ENCODE measurements at places on chromosomes 3 and 15.

DNA sequence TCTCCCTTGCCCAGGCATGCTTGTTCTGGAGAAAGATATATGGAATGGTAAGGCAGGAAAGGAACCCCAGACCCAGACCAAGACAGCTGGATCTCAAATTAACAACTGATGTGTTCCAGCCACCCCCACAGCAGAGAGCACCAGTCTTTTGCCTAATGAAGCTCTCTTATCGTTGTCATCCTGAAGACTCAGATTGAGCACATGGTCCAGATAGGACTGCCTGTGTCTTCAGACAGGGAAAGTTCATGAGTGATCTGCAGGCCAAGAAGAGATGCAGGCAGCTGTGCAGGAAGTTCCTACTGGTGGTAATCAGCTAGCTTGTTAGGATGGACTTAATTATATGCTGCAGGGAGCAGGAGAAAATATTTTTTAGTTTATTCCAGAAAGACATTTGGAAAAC, 53.3 kb downstream of the PPP2R3A start:
- DNase-seq = no peak

DNA sequence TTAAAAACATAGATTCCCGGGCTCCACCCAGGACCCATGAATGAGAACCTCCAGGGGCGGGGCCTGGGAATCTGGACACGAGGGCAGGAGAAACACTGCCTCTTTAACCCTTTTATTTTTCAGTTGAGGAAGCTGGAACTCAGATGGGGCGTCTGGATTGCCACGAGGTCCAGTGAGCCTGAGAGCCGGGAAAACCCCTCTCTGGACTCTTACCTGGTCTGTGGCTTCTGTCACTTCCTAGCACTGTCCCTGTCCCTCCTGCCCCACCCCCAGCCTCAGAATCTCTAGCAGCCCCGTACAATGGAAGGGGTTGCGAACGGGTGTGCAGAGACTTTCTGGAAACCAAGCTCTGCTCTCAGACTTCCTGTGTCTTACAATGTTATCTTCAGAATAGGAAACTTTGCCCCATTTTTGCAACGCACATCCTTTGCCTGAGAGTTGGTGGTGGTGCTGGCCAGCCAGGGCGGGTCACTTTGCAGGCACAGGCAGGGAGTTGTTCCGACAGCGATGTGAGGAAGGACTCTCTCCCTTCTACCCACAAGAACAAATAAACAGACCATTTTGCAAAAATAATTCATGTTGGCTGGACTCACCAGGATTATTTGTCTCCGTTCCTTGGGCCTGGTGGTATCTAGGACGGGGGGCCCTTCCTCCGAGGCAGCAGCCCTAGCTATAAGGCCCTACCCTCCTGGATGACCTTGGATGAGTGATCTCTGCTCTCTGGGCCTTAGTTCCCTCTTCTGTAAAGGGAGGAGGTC, 59.1 kb downstream of the SMAD6 start:
- DNase-seq = no peak

GRCh38 chr15:39878406-39878785, 41.7 kb downstream of the GPR176 start:
- DNase-seq = no peak

DNA sequence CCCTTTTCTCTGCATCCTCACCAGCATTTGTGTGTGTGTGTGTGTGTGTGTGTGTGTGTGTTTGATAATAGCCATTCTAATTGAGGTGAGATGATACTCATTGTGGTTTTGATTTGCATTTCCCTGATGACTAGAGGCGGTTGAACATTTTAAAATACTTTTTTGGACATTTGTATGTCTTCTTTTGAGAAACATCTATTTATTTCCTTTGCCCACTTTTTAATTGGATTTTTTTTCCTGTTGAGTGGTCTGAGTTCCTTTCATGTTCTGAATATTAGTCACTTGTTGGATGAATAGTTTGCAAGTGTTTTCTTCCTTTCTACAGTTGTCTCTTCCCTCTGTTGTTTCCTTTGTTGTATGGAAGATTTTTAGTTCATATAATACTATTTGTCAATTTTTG, 54.3 kb upstream of the THSD4 start:
- DNase-seq = no peak

DNA sequence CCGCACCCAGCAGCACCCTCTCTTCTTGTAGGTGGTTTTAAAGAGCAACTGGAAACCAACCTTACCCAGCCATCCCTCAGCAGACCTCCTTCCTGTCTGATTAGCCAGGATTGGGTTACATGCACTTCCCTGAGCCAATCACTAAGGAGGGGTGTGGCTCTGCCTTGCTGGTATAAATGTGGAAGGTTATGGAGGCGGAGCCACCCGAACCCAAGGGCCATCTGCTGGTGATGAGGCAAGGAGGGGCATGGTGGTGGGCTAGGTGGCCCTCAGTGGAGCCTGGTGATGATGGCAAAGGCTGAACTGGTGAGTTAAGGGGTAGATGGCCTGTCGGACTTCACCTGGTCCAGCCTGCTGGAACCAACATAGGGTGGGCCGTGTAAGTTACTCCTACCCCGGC, 39.8 kb downstream of the CCDC33 start:
- no peak for DNase-seq

GRCh38 chr15:41501191-41501917, 7.7 kb downstream of the ITPKA start:
- DNase-seq = no peak

- DNase-seq = no peak
Measured at GRCh38 chr3:114566767-114567166, 272.9 kb downstream of the TIGIT start.

GRCh38 chr15:77186594-77187011, 115.7 kb upstream of the TSPAN3 start:
- no peak for DNase-seq

- no peak for DNase-seq
Measured at GRCh38 chr3:32626631-32627030, 56.0 kb upstream of the DYNC1LI1 start.

- DNase-seq = no peak
Measured at GRCh38 chr3:31373681-31374080, 159.0 kb upstream of the STT3B start.

DNA sequence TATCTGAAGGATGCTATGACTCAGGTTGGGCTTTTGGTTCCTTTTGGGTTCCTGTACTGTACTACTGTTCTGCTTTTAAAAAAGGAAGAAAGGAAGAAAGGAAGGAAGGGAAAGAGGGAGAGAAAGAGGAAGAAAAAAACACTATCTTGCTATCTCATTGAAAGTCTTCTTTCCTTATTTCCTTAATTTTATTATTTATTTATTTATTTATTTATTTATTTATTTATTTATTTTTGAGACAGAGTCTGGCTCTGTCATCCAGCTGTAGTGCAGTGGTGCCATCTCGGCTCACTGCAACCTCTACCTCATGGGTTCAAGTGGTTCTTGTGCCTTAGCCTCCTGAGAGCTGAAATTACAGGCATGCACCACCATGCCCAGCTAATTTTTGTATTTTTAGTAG, 198.9 kb upstream of the SOX2 start:
- no peak for DNase-seq

DNA sequence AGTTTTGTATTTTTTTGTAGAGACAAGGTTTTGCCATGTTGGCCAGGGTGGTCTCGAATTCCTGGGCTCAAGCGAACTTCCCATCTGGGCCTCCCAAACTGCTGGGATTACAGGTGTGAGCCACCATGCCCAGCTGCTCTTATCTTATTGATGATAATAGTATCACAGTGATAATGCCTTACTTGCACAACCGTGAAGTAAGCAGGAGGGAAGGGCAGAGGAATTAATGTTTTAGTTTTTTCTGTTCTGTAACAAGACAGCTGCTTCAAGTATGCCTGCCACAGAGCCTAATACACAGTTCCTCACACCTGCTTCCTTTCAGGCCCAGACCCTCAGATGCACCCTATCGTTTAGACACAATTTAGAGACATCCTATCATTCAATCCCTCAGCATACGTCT, 26.1 kb upstream of the MUC13 start:
- DNase-seq = no peak

DNA sequence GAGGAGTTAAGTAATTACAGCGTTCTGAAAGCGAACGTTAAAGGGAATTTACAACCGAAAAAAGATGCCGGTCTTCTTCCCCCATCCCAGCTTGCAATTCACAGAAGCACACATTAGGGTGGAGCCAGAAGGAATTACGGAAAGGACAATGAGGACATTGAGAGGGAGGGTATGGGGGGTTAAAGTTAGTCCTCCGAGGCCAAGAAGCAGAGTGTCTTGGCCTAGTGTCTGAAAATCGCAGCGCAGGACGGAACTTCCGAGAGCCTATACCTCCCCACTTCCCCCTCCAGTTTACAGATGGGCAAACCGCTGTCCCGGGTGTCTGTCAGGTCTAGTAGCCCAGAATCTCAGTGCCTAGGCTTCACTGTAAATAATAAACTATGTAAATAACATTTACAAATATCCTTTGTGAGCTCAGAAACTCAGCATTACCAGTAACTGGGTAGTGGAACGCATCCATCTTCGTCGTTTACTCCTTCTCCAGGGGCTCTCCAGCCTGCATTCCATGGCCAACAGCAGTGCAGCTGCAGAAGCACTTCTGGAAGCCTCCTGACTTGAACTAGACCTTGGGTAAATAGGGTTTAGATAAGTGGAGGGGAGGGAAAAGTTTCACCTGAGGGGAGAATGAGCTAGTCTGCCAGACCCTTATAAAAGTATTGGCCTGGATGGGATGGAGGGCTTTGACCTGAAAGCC, 922 bp downstream of the ADPRH start:
- no peak for DNase-seq

DNA sequence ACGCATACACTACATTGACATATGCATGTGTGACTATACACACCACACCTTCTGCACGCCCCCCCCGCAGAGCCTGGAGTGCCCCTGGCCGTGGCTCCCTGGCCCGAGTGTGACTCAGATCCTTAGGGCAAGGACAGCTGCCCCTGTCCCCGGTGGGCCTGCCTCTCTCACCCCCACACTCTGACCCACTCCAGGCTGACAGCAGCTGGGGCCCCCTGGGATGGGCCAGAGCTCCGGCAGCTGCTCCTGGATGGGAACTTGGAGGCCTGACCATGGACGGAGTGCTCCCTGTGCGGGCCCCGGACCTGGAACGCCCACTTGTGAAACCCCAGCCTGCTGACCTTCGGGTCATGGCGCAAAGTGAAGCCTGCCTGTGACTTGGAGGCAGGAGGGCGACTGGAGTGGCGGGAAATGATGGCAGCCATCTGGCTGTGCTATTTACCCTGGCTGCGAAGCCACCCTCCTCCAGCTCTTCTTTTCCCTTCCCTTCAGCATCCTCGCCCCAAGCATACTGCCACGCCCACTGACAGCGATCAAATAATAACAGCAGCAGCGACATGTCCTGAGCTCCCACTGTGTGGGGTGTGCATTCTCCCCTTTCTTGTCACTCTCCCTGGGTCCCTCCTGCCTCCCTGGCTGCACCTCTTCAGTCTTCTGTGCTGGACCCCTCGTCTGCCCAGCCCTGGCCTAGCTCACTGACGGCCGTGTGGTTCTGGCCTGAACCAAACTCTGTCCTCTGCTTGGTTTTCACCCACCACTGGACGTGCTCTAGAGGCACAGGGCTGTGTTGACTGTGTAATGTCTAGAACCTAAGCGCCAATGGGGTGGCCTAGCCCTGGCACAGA, 90.7 kb upstream of the MEF2A start:
- no peak for DNase-seq

- no peak for DNase-seq
Measured at GRCh38 chr3:126945891-126946290, 37.0 kb upstream of the PLXNA1 start.

DNA sequence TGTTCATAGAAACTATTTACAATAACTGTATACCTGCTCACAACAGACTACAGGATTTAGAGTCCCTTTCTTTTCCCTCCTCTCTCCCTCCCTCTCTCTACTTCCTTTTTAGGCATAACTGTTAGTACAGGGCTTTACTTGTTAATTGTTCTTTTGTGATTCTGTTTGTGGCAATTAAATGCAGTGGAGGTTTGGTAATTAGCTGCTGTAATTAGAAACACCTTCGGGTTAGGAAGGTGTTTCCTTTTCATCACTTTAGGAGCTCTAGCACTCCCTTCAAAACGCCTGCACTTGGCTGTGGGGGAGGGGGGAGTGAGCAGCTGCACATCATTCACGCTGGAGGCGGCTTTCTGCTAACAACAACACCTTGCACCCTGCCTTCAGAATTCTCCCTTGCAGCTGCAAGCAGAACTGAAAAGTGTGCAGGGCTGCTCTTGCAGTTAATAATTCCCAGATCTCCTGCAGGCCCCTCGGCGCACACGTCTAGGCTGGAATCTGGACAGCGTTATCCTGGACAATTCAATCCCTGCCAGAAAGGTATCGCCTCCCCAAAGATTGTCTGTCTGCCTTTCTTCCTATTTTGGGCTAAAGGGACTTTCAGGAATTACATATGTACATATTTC, 242.6 kb upstream of the RGMA start:
- DNase-seq = no peak

DNA sequence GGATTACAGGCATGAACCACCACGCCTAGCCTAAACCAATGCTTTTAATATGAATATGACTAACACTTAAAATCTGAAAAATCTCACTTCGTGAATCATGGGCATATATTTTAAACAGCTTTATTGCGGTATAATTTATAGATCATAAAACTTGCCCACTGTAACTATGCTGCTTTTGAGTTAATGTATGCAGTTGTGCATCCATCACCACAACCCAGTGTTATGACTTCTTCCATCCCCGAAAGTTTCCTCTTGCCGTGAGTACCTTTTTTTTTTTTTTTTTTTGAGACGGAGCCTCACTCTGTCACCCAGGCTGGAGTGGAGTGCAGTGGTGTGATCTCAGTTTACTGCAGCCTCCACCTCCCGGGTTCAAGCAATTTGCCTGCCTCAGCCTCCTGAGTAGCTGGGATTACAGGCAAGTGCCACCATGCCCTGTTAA, 7.1 kb downstream of the KAT2B start:
- no peak for DNase-seq

DNA sequence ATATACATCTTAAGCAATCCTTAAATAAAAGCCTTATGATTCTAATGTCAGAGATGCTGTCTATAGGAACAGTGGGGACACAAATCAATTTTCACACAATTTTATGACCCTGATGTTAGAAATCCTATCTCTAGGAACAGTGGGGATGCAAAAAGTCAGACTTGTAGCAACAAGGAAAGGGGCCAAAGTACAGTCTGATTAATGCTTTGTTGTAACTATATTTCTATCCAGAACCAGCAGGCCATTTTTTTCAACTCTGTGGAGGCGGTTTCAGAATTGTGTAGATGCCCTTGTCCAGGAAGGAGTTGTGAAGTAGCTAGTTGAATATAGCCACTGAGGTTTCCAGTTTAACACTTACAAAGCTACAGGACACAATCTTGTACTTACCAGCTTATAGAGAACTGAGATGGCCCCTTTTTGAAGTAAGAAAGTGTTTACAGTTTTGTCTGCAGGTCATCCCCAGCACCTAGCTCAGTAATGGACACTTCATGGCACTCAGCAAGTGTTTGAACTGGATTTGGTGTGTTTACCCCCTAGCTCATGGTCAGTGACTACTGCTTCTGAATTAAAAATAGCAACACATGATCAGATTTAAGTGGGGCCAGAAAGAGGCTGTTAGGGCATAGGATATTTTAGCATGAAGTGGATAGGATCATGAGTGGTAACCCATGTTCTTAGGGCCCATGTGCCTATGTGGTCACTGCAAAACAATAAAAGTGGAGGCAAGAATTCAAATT, 54.3 kb downstream of the RAB7A start:
- no peak for DNase-seq

GRCh38 chr15:92322566-92323355, 70.9 kb upstream of the ST8SIA2 start:
- no peak for DNase-seq

- no peak for DNase-seq
Measured at GRCh38 chr3:42906070-42906847, at the start of gene ZNF662. Gene ZNF662 (plus strand): TSS chr3:42906142. CDS start chr3:42908115, 1,973 bp downstream.

Data from activated CD8-positive, alpha-beta memory T cell treated with anti-CD3 and anti-CD28 coated beads for 1 hour (primary cell).